CD4-positive, alpha-beta T cell treated with Interleukin-1 beta for 1 hour (primary cell): ENCODE measurements at places on chromosomes 16 and 17.

GRCh38 chr16:48284772-48285409, 37.6 kb upstream of the ABCC11 start:
- DNase-seq: peak; percentile 7

DNA sequence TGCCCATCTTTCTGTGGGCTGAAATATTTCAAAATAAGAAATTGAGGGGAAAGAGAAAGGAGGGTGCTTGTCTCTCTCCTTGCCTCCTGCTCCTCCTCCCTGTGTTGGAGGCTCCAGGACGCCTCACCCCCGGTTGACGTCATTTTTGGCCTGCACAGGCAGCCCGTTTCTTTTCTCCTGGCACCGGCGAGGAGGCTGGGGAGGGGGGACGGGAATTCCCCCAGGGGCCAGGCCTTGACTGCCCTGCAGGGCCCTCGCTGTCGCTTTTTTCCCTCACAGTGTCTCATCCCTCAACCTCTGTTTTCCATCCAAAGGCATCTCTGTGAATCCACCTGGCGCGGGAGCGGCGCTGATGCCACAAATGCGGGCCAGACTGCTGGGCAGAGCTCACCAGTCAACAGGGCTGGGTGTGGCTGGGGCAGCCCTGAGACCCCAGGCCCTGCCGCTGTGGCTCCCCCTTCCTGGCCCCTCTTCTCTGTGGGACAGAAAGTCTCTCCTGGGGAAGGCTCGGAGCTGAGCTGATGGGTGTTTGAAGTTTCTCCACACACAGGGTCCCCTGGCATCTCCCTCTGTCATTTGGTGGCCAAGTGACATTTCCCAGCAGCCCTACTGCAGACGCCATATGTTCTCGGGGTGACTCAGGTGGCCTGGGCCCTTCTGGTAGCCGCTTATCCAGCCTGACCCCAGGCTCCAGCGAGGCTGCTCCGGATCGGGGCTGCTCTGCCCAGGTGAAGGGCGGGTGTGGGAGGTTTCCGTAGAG, 16.0 kb downstream of the CENPX start:
- no peak for DNase-seq

DNA sequence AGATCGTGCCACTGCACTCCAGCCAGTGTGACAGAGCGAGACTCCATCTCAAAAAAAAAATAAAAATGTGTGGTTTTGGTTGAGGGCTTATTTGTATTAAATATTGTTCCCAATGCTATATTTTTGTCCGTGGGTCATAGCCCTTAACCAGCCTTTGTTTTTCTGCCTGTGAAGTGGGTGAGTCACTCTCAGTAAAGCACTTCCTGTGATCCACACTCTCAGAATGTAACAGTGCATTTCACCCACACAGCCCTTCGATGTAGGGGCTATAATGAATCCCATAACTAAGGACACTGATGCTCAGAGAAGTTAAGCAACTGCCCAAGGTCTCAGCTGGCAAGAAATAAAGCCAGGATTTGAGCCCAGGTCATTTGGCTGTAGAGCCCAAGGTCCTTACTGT, 34.7 kb upstream of the POLR3E start:
- DNase-seq: no peak

GRCh38 chr16:8910811-8911210, 28.7 kb downstream of the LITAFD start:
- DNase-seq: no peak

DNA sequence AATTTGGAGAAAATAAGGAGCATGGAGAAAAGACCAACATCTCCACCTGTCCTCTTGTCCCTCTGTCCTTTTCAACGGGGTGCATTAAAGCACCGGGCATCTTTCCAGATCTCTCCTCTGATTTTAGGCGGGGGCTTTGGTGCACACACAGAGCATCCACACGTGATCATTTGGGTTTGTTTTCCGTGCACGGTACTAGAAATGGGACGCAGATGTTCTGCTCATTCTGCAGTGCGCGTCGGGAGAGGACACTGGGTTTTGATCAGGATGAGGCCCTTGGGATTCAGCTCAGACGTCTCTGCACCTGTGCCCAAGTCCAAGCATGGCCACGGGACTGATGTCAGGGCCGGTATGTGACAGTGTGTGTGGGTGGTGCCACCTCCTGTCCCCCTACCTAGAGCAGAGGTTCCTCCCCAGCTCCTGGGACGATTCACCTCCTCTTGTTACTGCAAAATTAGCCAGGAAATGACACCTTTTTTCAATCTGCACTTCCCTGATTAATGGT, 31.9 kb downstream of the PDIA2 start:
- no peak for DNase-seq

- DNase-seq: no peak
Measured at GRCh38 chr16:476039-476438, 50.6 kb downstream of the RAB11FIP3 start.

GRCh38 chr17:63222655-63223054, 223.5 kb downstream of the CYB561 start:
- no peak for DNase-seq
